Hematopoietic multipotent progenitor cell treated with erythropoietin and hydrocortisone succinate and interleukin-3 and kit ligand, for 17 days (in vitro differentiated cells): ENCODE measurements at places on chromosomes 2 and 18.

DNA sequence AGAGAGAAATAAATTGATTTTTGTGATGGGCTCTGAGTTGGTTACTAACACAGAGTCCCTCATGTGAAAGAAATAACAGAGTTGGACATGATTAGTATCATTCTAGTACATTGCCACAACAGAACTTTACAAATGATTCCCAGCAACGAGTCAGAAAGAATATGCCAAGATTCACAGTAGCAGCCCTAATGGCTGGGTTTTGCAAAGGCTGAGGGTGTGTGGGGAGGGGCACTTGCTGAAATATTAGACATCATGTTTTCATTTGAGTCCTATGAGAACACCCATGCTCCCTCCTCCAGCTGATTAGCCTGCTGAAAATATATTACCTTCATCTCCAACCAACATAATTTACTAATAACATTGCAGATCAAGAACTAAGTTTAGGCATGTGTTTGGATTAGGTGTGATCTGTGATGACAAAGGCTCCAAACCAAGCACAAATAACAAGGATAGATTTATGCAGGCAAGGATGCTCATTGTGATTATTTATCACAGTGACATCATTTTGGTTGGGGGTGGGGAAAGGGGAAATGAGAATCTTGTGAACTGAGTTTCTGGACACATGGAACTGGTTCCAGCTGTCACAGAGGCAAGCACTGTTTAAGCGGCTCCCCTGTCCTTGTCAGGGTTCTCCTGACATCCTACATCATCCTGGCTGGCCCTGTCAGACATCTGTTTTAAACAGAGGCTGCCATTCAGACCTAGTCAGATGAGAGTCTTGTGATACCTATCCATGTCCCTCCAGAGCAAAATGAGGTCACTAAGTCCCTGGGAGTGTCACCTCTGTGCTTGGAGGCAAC lies 205.8 kb upstream of the NCKAP5 start:
- no peak for DNase-seq

GRCh38 chr2:52970642-52971041 lies 797.0 kb upstream of the CHAC2 start:
- DNase-seq = no peak

GRCh38 chr2:85547089-85547858 lies 8.3 kb downstream of the MAT2A start:
- DNase-seq = no peak

DNA sequence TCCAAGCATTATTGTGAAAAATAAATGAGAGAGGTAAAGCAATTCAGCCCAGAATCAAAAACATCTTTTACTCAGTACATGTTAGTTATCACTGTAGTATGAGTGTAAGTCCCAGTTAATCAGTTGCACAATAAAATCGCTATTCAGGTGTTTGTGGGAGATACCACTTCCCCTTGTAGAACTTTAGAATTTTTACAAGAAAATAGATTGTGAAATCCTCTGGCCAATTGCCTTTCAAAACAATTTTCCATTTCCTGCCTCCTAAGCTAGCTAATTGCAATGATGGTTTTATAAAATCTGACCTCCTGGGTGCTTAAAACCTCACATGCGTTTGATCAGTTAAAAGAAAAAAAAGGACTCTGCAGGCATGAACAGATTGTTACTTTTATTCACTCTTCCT lies 332.5 kb downstream of the PID1 start:
- DNase-seq = no peak

GRCh38 chr2:30234180-30234971 lies 3.0 kb downstream of the LBH start:
- peak; percentile 47 for DNase-seq

GRCh38 chr2:241771286-241772062 lies 5.1 kb upstream of the GAL3ST2 start:
- no peak for DNase-seq

- DNase-seq = no peak
Measured at GRCh38 chr2:143176606-143177005, 47.4 kb downstream of the ARHGAP15 start.

DNA sequence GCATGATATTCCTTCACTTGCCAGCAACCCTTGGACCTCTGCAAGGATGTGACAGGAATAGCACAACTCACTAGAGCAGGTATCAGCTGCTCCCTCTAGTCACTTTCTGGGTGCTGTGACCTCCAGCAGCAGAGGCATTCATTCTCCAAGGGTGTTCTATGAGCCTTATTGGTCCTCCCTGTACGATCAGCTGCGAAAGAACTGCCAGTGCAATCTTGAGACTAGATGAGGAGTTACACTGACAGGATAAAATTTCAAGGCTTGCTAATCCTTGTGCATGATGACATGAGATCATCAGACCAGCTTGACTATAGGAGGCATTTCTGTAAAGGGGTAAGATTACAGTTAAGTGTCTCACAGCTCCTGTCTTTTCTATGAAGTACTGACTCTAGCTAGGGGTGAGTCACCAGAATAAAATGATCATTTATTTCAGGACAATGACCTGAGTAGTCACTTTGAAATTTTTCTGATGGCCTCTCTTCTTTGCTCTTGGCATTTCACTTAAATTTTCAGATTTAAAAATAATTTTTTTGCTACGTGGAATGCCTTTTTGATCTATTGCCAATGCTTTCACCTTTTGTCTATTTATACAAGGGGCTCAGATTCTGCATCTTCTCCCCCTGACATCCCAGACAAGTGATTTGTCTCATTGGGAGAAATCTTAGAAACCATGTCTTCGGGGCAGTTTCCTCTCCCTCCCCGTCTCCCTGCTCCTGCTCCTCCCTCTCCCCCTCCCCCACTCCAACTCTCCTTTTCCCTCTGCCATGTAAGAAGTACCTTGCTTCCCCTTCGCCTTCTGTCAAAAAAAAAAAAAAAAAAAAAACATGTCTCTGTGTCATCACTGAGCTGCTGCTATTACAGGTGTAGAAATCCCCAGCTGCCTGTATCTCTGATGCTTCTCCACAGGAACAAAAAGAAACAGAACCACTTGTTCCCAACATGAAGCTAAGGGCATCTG lies 49.2 kb upstream of the FRZB start:
- no peak for DNase-seq

- DNase-seq = no peak
Measured at GRCh38 chr18:47180765-47181164, 4.6 kb upstream of the IER3IP1 start.

DNA sequence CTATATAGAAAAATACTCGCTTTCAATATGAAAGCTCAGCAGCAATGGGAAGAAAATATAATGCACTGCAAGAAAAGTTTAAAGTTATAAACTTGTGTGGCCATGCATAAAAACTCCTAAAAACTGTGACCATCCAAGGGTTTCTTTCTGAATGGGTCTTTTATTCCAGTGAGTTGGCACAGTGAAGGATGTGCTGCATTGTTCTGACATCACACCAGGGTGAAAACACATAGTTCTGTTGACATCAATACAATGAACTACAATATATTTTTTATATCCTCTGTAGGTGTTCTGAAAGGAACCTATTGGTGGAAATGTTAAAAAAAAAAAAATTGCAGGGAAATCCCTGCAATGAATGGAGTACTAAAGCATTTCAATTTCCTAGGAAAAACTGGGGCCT lies 80.2 kb downstream of the CDH20 start:
- no peak for DNase-seq

DNA sequence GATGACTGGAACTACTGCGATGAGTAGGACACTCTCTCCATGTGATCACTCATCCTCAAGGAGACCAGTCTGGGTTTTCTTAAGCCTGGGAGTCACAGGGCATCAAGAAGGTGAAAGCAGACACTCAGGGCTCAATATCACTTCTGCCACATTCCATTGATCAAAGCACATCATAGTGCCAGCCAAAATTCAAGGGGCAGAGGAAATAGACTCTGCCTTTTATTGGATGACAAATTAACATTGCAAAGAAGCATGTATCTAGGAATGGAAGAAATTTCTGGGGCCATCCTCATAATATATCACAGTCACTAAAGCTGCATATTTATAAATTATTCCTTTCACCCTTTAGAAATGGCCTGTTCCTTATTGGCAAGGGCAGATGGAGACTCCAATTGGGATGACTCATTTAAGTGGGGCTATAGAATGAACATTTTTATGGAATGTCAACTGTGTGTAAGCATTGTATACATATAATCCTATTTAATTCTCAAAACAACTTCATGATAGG lies 114.8 kb upstream of the CDC42EP3 start:
- no peak for DNase-seq

DNA sequence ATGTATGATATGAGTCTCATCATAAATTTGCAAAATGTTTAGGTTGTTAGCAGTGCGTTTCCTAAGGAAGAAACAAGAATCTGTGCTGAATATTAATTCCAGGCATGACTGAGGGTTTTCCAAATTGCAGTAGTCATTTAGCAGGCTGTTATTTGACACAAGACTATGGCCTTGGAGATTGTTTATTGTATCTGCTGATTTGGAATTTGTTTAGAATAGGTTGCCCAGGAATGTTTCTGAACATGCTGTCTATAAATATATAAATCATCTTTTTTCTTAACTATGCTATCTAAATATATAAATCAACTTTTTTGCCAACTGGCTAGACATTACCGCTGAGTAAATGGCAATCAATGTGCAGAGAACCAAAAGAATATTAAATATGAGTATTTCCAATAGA lies 90.9 kb downstream of the DOK6 start:
- no peak for DNase-seq

GRCh38 chr2:86239745-86240144 lies 40.5 kb downstream of the MRPL35 start:
- no peak for DNase-seq

DNA sequence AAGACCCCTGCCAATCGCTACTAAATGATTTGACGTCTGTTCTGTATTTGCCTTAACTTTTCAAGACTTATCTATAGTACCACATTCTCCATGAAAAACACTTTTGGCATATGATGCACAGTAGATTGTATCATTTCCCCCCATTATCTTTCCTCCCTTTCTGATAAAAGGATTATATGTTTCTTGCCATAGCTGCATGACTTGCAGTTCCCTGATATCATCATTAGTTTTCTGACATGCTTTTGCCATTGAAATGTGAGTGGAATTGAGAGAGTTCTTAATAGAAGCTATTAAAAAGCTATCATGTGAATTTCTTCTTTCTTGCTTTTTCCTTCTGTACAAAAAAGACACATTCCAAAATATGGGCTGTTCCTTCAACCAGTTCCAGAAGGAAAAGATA lies 130.3 kb downstream of the TMEFF2 start:
- DNase-seq = no peak

- DNase-seq = peak; percentile 44
Measured at GRCh38 chr18:74337155-74337911, 21.7 kb downstream of the C18orf63 start.

- no peak for DNase-seq
Measured at GRCh38 chr2:8391126-8391525, 290.7 kb upstream of the ID2 start.

DNA sequence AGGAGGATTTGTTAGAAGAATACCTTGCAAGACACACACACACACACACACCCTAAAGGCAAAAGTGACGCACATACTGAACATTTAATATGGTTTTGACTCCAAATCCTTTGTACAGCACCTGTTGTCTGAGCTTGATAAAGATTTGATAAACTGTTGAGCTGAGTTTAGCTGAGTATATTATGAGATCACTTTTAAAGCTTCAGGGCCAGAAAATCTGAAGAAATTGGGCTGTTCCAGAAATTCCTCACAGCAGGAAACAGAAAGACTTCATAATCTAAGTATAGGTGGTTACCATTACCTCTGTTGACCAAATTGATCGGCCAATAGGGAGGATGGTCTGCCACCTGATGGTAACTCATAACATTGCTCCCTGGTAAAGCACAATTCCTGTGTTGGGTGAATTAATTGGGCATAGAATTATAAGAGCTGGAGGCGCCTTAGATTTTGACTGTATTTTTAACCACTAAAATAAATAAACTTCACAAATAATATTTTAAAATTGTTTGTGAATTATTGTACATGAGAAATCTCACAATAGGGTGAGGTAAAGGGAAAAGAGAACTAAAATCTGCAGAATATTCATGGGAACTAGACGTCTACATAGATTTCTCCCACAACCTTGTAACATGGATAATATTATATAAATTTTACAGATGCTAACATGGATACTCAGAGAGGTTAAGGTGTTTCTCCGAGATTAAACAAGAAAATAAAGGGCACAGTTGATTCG lies 21.8 kb upstream of the RPIA start:
- peak; percentile 29 for DNase-seq

DNA sequence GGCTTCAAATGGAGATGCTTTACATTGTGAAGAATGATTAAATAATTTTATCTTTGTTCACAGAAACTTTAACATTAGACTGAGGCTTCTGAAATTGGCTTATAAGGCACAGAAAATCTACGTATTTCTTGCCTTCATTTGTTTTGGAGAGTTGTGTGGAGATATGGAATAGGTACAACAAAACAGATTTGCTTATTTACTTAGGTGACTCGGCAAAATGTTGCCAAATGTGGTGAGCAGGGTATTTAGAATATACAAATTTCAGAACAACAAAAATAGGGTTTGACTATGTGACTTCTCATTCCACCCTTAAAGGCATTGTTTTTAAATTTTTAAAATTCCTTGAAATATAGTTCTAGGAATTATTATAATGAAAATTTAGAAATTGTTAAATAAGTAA lies 134.2 kb downstream of the KCNJ3 start:
- no peak for DNase-seq

- DNase-seq = no peak
Measured at GRCh38 chr2:85890522-85891176, 1.9 kb upstream of the ST3GAL5 start.

GRCh38 chr2:204343685-204344084 lies 201.6 kb upstream of the PARD3B start:
- no peak for DNase-seq

GRCh38 chr2:237256887-237257286 lies 157.1 kb downstream of the COL6A3 start:
- no peak for DNase-seq

- no peak for DNase-seq
Measured at GRCh38 chr2:202769201-202769600, 102.4 kb downstream of the ICA1L start.

- DNase-seq = no peak
Measured at GRCh38 chr2:180130403-180130802, 123.3 kb upstream of the CWC22 start.

- DNase-seq = no peak
Measured at GRCh38 chr2:37201766-37202165, 5.5 kb downstream of the CEBPZOS start.

GRCh38 chr2:49719241-49719640 lies 564.9 kb upstream of the FSHR start:
- no peak for DNase-seq

DNA sequence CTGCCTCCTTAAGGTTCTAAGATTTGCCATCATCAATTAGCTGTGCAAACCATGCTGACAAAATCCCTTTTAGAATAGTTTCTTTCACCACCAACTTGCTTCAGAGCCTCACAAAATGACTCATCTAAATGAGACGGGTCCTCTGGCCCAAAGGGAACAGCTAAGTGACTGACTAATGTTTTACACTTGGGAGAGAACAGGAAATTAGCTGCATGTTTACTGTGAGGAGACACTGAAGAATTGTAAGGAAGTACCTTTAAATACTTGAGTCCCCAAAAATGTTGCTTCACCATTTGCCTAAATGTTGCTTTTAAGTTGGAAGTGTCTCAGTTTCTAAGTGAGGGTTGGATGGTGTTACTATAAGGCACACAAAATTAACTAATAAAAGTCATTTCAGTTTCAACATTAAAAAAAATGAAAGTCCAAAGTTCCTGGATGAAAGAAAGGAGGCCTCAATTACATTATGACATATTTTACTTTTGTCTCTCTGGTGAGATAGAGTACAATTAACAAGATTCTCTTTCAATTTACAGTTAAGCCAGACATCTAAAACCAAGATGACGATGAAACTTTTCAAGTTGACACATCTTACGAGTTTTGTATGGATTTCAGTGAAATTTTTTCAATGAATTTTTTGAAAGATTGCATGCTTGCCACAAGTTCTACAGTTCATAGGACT lies 229.1 kb upstream of the FN1 start:
- DNase-seq = no peak
